ENCODE measurements at places on chromosomes 4 and X.

- no peak for DNase-seq
These were observed 37.7 kb downstream of the CLDN2 start for GRCh38 chrX:106957856-106958255.

DNA sequence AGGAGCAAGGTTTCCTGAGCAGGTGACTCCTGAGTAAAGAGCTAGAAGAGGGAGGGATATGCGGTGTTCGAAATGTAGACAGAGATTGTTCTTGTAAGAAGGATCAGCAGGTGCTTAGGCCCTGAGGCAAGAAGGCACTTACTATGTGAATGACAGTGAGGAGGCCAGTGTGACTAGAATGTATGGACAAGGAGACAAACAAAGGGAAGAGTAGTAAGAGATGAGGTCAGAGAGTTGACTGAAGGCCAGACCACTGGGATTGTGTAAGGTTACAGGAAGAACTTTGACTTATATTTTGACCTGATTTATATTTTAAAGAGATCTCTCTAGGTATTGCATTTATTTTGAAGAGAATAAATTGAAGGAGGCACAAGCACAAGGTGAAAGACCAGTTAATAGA is 118.4 kb upstream of the ENPEP start:
- no peak for DNase-seq

GRCh38 chr4:36064117-36064516 is 180.2 kb downstream of the ARAP2 start:
- DNase-seq, result no peak

DNA sequence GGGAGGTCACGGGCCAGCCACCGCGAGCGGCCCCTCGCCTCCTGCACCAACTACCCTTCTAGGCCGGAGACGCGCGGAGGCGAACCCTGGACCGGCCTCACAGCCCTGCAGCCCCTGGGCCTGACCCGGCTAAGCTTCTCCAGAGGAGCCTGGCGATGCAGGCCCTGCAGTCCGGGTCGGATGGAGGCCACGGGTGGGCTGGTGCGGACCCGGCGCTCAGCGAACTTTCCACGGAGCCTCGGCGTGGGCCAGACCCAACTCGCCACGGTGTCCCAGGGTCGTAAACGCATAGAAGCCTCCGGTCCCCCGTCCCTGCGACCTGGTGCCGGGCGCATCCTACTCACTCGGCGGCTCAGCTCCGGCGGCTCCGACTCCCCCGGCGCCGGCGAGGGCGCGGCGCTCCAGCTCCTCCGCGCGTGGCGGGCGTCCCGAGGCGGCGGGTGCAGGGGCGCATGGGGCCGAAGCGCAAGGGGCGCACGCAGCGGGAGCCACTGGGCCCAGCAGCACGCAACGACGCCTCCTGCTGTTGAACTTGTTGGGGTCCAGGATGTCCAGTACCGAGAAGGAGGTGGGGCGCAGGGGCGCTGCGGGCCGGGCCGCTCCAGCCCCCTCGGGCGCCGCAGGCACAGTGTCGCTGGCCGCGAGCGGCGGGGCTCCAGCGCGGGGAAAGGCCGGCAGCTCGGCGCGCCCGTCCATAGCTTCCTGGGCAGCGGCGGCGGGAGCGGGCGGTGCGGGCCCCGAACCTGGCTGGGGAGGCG is 427 bp downstream of the NKX1-1 start:
- no peak for DNase-seq

DNA sequence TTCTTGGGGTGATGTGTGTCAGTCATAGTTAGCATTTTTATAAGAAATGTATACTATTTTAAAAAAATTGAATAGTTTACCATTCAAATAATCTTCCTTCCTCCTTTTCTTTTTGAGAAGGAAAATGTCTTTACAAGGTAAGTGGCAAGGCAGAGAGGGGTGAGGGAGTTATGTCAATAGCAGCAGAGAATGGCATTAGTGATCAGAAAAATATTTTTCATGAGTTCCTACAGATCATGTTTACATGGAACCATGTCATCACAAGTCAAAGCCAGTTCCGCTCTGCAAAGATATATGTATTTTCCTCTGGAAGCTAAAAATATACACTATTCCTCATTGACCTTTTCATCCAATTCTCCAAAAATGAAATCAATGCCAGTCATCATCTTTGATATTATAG is 67.3 kb downstream of the PTPN13 start:
- DNase-seq, result no peak

DNA sequence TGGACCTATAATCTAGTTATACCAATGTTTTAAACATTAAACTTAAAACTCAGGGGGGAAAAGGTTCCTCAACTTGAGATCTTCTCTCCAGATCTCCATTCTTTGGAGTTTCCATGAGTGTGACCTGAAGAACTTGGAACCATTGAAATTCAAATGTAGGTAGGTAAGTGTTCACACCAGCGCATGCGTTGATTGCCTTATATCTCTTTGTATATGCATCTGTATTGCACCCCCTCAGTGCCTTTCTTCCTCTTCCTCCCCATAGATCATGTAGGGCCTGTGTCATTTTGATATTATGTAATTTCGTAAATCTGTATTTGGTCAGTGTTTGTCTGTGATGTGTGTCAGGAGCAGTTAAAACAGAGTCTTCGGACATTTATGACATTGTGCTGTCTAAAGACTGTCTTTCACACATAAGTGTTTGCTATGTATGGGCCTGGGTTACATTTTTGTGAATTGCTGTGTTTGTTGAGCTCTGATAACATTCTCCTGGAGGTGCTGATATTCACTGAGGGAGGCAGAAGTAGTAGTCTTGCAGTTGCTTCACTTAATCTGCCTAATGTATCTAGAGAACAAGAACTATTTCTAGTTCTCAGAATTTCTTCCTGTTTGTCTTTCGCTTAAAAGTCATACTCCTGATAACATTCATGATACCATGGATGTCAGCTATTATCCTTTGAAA is 126.3 kb downstream of the RAP1GDS1 start:
- DNase-seq, result no peak

- DNase-seq, result peak; percentile 43
These were observed 569 bp downstream of the RPS3A start for GRCh38 chr4:151099976-151100417.

- DNase-seq, result no peak
These were observed 307.5 kb upstream of the FAM241A start for GRCh38 chr4:111837761-111838160.

- no peak for DNase-seq
These were observed 356.0 kb downstream of the ADAM29 start for GRCh38 chr4:175273995-175274753.

DNA sequence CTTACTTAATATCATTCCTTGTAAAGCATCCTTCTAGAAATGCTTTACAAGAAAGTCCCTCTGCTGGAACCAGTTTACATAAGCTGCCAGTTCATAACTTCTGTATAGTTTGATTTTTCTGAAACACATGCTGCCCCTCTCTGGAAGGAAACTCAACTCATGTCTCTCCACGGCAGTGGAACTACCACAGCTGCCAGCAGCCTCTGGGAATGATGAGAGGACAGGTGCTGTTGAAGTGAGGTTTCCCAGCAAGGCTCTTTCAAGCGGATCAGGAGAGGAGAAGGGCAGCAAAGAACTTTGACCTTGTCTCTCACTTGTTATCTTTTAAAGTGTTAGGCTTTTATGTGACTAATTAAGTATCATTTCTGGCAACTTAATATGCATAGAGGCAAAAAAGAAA is 7.3 kb downstream of the GRPR start:
- no peak for DNase-seq

- no peak for DNase-seq
These were observed 240.3 kb upstream of the NDST3 start for GRCh38 chr4:117793845-117794480.

- DNase-seq, result no peak
These were observed 16.0 kb downstream of the C4orf33 start for GRCh38 chr4:129111919-129112318.

DNA sequence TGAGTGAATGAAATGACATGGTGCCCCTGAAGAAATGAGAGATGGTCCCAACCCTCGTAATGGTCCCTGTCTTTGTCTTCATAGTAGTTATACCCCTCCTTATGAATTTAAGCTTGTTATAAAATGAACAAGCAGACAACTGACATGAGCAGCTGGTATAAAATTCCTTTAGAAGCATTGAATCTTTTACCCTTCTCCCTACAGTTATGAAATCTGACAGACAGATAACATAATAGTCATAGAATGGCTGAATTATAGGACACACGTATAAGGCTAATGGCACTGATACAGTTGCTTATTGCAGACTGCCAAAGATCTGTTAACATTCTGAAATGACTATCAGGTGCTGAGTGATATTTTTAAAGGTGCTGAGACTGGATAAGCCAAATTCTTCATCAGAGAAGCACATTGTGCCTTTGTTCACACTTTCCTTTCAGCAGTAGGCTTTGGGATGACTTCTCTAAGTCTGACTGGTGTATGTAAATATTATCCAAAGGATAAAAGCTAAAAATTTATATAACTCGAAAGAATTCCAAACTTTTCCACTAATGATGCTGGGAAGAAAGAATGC is 47.4 kb upstream of the PDGFC start:
- DNase-seq, result no peak

DNA sequence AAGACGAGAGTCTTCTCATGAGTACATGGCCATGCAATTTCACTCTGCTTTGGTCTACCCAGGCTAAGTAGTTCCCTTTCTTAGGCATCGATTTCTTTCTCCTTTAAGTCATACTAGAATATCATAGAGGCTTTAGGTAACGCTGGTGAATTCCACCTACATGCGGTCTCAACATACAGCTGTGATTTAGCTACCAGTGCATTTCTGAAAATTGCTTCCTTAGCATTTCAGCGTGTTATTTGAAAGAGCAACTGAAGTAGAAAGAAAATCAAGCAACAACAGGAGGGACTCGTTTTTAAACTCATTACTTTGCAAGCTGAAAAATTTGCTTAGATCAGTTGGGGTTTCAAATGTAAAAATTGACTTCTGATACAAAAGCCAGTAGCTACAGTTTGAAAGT is 48.1 kb upstream of the RASGEF1B start:
- DNase-seq, result no peak

DNA sequence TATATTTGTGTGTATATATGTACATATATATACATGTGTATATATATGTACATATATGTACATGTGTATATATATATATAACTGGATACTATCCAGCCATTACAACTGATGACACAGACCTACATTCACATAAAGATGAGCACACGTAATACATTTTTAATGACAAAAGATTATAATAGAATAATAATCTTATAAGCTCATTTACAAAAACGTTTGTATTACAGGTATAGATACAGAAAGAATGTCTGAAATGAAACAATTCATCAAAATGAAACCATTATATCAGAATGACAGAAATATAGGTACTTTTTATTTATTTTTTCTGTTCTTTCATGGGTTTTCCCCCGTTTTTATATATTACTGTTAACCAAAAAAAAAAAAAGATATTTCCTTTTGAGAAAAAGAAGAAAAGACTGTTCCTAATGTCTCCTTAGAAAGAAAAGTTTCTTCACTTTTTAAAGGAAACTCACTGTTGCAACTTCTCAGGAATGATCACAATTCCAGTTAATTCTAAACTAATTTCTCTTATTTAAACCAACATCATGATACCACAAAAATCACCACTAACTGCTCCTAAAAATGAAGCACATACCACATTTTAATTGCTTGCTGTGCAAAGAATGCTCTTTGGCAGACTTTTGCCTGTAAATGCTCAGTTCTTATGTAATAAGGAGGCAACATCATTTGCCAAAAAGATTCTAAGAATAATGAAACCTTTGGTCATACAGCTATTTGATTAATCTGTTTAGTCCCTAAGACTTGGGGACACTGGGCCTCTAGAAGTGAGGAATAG is 18.9 kb downstream of the LEF1 start:
- DNase-seq, result no peak
